Stimulated activated CD4-positive, alpha-beta T cell treated with anti-CD3 and anti-CD28 coated beads, Interleukin-1b, Interleukin-23, amount 100 ng/mL, for 1 hour (primary cell): ENCODE measurements at places on chromosomes 11 and 22.

- no peak for DNase-seq
These were observed 11.4 kb upstream of the PITPNB start for GRCh38 chr22:27930331-27931060.

GRCh38 chr11:30753504-30753903 is 167.4 kb upstream of the MPPED2 start:
- DNase-seq, result no peak

DNA sequence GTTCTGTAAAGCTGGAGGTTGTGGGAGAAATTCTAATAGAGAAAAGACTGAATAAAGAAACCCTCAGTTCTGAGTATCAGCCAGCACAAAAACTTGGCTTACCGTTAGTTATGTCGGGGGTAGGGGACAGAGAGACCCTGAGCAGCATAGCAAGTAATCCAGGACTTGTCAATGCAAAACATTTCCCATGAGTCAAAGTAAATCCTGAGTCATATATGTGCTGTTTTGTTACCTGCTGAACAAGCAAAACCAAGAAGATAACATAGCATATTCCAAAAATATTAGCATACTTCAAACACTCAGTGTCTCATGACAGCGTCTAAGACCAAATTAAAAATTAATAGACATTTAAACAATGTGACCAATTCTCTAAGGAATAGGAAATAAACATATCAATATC is 75.1 kb upstream of the LUZP2 start:
- no peak for DNase-seq

- no peak for DNase-seq
These were observed 3.6 kb upstream of the ARRB1 start for GRCh38 chr11:75355051-75355450.
